ENCODE measurements at places on chromosomes 12 and 14.

DNA sequence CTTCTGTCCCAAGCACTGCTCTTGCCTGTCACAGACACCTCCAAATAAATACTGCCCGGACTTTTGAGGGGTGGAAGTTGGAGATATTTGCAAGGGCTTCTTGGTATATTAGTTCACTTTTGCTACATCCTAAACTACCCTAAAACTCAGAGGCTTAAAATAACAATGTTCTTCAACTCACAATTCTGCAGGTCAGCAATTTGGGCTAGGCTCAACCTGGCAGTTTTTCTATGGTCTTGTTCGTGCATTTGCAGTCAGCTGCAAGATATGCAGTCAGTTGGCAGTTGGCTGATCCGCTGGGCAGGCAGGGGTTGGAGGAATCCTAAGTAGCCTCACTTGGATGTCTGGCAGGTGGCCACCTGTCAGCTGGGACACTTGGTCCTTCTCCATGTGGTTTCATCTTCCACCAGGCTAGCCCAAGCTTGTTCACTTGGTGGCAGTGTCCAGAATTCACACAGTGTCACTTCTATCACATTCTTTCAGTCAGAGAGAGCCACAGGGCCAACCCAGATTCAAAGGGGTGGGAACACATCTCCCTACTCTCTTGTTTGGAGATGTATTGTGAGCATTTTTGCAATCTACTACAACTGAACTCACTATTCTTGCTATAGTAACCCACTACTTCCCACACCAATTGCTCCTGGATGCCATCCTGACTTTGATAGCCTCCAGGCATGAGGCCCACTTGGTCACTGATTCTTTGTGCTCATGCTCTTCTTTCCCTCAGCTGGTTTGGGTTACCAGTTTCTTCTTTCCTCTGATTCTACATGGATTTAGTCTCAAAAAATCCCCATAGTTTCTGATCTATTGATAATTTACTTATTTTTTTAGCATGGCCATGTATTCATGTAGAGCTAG, 27.8 kb upstream of the CAPRIN2 start:
- DNase-seq, result no peak

GRCh38 chr12:64745259-64745807, 13.9 kb downstream of the GNS start:
- no peak for DNase-seq

- DNase-seq, result no peak
Observed at GRCh38 chr12:85182699-85183098, 97.3 kb upstream of the ALX1 start.

DNA sequence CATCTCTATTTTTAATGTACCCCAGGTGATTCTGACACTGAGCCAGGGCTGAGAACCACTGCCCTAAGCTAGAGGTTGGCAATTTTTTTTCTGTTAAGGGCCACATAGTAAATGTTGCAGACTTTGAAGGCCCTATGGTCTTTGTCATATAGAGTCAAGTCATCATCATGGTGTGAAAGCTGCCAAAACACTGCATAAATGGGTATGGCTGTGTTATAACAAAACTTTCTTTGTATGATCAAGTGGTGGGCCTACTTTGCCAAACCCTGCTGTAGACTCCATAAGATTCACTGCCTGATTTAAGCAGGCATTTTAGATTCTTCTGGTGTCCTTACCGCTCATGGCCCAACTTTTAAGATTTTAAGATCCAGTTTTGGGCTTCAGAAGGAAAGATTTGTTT, 76.8 kb downstream of the CLMN start:
- DNase-seq, result no peak

- DNase-seq, result no peak
Observed at GRCh38 chr12:54859502-54859901, 5.2 kb downstream of the MUCL1 start.

GRCh38 chr12:105485321-105485910, 154.9 kb downstream of the C12orf75 start:
- no peak for DNase-seq

GRCh38 chr12:24776861-24777260, 172.0 kb downstream of the BCAT1 start:
- no peak for DNase-seq

- DNase-seq, result no peak
Observed at GRCh38 chr14:90999299-90999698, 61.1 kb downstream of the RPS6KA5 start.

DNA sequence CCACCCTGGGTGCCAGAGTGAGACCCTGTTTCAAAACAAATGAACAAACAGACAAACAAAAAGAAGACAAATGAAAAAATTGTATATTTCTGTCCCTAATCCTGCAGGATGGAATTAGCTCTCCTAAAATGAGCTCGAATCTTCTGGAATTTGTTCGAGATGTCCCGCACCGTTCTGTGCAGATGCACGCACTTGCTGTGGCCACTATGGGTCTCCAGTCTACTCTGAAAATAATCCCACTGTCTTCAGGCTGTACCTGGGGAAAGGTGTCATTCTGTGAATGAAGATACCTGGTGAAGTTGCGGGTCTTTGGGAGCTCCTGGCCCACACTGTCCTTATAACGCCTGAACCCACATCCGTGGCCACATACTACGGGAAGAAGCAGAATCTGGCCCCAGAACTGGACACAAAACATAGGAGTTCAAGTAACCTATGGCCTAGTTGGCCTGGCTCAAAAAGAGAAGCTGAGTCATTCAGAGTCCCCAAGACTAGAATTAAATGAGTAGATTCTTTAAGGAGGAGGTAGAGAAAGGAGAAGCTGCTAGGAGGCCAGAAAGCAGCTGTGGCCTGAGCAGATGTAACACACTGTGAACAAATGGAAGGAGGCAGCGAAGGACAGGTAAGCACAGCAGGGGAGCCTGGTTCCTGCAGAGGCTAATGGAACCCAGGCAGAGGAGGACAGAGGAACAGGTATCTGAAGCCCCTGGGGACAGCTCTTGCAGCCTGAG, 108.6 kb downstream of the FOXN3 start:
- no peak for DNase-seq

DNA sequence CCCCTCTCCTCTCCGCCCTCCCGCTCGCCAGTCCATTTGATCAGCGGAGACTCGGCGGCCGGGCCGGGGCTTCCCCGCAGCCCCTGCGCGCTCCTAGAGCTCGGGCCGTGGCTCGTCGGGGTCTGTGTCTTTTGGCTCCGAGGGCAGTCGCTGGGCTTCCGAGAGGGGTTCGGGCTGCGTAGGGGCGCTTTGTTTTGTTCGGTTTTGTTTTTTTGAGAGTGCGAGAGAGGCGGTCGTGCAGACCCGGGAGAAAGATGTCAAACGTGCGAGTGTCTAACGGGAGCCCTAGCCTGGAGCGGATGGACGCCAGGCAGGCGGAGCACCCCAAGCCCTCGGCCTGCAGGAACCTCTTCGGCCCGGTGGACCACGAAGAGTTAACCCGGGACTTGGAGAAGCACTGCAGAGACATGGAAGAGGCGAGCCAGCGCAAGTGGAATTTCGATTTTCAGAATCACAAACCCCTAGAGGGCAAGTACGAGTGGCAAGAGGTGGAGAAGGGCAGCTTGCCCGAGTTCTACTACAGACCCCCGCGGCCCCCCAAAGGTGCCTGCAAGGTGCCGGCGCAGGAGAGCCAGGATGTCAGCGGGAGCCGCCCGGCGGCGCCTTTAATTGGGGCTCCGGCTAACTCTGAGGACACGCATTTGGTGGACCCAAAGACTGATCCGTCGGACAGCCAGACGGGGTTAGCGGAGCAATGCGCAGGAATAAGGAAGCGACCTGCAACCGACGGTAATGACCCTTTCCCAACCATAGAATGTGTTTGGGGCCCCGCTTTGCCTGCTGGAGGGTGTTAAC, 615 bp downstream of the CDKN1B start:
- DNase-seq, result no peak

- DNase-seq, result no peak
Observed at GRCh38 chr12:46107591-46107990, 117.2 kb upstream of the SCAF11 start.

GRCh38 chr14:58969951-58970751, 218.3 kb upstream of the DAAM1 start:
- no peak for DNase-seq

DNA sequence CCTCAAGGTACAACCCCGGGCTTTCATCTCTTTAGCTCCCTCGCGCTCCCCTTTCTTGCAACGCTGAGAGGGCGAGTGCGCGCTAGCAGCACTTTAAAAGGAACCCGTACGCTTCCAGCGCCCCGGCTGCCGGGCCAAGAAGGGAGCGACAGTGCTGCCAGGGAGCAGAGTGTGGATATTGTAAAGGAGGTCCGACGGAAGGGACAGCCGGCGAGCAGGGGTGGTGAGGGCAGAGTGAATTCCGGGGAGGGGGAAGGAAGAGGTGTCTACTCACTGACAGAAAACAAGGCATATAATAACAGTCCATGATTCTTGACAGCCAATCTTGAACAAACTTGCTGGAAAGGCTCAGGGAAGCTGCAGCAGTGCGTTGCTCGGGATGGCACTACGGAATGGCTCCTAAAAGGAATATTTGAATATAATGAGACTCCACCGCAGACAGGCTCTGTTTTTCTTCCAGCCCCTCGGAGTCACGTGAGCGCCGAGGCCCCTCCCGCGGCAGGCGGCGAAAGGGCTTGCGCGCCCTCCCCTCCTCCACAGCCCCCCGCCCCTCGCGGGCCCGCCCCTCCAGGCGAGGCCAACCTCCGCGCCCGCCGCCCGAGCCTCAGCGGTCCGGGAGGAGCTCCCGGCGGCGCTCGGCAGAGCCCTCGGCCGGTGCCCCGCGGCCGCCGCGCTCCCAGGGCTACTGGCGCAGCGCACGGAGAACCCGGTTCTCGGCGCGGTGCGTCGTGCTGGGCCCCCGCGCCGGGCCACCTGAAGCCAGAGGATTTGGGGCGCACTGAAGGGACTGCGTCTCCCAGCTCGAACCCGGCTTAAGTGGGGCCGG, 3.4 kb downstream of the BMP4 start:
- DNase-seq, result no peak

DNA sequence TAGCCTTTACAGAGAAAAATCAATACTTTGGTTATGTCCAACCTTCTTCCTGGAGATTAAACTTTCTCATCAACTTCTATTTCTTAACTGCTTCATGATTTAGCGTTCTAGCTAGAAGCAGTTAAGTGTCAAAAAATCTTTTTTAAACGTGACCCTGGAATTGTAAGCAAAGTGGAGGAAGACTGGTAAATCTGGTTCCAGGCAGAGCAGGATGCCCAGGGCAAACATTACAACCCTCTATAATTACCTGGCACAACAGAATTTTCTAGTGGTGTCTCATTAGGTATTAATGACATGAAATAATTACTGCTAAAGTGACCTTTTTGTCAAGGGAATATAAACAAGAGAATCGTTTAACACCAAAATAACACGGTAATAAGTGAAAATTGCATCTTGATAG, 320.8 kb downstream of the MED13L start:
- no peak for DNase-seq

- DNase-seq, result no peak
Observed at GRCh38 chr12:29269706-29270408, 111.1 kb downstream of the ERGIC2 start.

DNA sequence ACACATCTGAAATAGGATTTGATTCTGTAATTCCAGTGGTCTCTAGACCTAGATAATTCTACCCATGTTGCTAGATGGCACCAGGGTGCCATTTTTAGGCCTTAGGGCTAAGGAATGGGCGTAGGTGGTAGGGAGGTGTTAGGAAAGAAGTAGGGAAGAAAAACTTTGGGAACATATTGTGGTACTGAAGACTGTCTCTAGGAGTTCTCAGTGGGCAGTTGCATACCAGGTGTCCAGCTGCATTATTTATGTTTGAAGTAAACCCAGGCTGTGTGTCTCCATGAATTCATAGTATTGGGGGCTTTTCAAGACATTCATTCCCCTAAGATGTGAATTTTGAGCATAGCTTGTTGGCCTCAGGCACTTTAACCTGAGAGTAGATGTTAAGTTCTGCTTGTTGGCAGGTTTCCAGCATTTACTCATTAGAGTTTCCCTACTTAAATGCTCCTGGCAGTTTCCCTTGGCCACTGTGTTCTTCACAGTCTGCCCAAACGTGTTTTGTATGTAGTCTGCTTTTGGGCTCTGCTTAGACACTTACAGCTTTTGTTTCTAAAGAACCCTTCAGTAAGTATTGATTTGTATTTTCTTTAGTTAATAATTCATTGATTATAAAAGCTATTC, 31.5 kb upstream of the CCT2 start:
- no peak for DNase-seq

DNA sequence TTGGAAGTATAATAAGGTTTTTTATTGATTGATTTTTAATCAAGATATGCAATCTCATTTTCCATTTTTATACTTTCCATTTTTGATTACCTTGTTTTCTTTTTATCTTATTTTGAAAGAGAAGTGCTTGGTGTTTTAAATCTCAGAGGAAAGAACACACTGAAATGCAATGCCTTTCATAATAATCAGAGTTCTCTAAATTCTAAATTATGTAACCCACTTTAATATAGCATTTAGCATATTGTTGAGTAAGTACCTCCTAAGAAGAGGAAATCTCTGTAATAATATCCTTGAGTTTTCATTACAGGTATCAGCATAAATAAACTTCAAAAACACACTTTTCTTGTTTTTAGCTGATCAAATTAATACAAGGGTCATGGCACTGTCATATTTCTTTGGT, 96.9 kb downstream of the GTF2A1 start:
- no peak for DNase-seq
